ENCODE measurements at places on chromosomes 5 and 9.

DNA sequence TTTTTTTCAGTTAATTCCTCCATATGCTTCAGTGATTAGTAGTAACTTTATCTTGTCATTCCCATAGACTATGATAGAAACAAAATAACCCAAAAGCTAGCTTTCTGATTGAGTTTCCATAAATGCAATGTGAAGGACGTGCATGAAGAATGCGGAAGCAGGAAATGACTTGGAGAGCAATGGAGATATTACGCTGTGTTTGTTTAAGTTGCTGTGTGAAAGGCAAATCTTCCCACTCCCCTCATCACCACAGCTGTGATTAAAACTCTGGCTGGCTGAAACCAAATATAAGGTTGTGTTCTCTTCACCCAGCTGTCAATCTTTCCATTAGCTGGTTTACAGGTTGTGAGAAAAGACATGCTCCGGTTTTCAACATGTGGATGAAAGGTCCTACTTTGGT, 83.9 kb downstream of the NR2F1-AS1 start:
- no peak for DNase-seq

- DNase-seq, result no peak
These were observed 426.2 kb upstream of the PTPRD start for GRCh38 chr9:11039006-11039405.

DNA sequence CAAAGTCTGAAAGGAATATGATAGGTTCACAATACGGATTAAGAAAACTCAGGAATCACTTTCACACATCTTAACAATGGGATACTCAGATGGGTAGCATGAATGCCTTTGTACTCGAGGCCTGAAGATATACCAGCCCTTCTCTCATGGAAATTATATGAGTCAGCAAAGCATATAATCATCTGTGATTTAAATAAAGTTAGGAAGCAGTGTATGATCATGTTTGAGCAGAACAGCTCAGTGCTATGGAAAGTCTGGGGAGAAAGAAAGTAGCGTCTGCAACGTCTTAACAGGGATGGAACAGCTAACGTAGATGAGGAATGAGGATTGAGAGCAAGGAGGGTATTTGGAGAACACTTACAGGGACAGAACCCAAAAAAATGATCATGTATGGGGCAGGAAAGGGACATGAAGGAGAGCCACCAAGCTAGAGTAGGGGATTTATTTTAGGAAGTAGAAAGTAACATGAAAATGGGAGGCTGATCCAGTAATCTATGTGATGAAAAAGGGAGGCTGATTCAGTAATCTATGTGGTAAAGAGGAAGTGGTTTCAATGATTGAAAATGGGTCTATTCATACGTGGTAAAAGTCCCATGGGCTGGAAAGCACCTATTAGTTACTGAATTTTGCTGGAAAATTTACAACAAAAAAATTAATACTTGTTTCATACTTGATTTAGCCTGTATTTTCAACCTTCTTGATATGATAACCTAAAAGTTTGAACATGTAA, 85.9 kb downstream of the GNA14 start:
- no peak for DNase-seq

- DNase-seq, result no peak
These were observed 305.4 kb downstream of the TLR4 start for GRCh38 chr9:118009614-118010013.

DNA sequence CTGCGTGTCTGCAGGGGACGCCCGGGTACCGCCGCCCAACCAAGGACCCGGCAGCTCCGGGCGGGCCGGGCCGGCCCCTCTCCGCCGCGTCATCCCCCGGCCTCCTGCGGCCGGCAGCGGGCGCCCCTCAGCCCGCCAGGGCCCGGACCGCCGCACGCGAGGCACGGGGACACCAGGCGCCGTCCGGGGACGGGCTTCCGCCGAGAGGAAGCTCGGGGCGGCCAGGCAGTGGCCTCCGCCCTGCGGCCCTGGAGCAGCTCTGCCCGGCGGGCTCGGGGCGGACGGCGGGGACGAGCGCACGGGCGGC, 373 bp downstream of the FBXW5 start:
- DNase-seq, result no peak

DNA sequence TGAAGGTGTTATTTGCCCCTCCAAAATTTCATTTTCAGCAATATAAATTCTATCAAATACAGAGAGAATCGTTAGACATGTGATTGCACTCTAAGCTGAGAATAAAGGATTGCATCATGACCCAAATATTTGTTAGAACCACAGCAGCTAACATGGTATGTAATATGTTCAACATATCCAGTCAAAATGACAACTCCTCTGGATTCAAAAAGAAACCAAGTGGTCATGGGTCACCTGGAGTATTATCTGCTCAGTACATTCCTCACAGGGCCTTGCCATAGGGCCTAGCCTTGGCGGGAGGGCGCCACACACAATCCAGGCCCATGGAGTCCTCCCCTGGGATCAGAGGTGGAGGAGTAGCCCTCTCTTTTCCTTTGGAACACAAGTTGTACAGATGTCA, 179.2 kb downstream of the HSD17B3 start:
- no peak for DNase-seq

DNA sequence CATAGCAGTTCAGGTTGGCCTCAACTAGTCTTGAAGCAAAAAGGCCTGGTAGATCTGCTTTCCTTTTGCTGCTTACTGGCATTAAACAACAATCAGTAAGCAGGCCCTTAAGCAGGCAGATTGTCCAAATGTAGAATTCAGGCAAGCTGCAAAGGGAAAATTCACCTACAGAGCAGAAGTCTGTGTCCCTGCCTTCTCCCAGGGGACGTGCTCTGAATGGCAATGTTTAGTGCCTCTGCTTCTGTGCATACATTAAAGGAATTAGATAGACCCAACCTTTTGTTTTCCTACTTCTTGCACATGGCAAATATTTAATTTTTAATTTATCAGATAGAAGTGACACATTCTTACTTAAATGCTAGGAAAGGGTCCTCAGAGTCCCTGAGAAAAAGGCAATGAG, 328.8 kb upstream of the PIK3R1 start:
- DNase-seq, result no peak

GRCh38 chr9:133964463-133964862, 27.7 kb downstream of the VAV2 start:
- no peak for DNase-seq

DNA sequence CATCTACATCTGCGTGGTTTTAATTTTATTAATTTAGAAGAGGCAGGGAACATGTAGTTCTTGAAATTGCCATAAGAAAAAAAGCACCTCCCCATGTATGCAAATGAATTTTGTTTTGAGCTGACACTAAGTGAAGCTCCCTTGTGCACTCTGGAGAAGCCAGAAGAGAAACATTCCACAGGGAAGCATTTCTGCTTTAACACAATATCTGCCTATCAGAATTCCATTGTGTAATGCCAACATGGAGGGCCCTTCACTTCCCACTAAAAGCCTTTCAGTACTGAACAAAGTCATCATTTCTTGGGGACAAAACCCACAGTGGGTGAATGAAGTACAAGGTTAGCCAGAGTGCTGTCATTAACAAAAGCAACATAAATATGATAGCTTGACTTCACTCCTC, 59.7 kb downstream of the PRELID2 start:
- DNase-seq, result no peak

DNA sequence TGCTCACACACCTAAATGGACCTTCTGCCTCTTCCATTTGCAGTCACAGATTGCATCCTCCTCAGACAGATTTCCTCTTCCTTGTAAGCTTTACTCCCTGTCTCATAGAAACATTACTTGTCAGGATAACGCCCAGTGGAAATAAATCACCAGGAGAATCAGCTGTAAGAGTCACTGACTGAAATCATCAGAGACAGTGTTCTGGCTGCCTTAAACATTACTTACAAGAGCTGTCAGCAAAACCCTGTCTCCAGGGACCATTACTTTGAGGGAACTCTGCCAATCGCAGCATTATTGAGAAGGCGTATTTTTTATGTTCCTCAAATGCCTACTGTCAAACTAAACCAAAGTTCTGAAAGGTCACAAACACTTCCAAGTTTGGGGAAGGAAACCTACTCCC, 5.9 kb downstream of the DPYSL3 start:
- no peak for DNase-seq

DNA sequence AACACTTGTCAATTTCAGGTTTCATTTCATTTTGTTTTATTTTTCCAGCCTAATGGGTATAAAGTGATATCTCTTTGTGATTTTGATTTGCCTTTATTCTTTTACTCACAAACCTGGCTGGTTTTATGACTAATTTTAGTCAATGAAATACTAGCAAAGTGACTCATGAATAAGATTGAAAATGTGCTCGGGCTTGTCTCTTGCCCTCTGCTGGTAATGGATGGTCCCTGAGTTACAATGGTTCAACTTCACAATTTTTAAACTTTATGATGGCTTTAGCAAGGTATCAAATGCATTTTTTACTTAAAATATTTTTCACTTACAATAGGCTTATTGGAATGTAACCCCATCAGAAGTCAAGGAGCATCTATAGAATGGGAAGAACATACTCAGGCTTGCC, 431.4 kb upstream of the CCNG1 start:
- DNase-seq, result no peak

- no peak for DNase-seq
These were observed 73.8 kb downstream of the SLC25A46 start for GRCh38 chr5:110812639-110813038.

GRCh38 chr5:139116100-139116655, 82.0 kb downstream of the SIL1 start:
- DNase-seq, result no peak

GRCh38 chr5:51829691-51830090, 446.4 kb downstream of the ISL1 start:
- no peak for DNase-seq

DNA sequence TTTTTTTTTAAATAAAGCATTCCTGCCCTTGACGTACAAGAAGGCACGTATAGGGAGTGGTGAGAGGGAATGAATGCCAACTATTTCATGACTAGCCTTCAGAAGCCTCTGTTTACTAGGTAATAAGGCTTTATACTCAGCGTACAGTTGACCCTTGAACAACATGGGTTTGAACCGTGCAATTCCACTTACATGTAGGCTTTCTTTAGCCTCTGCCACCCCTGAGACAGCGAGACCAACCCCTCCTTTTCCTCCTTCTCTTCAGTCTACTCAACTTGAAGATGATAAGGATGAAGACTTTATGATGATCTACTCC, 22.5 kb downstream of the CDC42SE2 start:
- no peak for DNase-seq

DNA sequence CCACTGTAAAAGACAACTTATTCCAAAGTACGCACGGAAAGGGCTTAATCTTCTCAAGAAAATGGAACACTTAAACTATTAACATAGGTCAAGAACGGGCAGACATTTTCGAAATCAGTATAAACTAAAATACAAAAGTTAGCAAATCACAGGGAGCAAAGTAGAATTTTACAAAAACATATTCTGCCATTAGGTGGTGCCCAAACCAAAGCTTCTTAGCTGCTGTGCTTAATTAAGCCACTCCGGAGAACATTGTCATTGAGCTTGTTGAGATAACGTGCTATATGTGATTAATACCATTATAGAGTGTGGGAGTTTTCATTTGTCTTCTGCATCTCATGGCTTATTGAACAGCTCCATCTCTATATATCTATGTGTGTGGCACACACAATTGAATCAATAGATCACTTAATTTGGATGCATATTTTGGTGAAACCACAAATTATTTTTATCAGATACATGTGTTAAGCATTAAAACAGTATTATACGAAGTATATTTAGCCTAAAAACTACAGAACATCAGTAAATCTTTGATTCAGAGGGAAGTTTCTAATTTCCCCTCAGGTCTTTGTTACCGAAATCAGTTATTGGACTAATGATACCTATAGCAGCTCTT, 23.4 kb downstream of the UBLCP1 start:
- DNase-seq, result peak; percentile 46

- DNase-seq, result peak; percentile 48
These were observed at the start of gene FOXD1 for GRCh38 chr5:73448463-73449136. Gene FOXD1 (minus strand): TSS chr5:73448777. CDS start chr5:73448362, 415 bp downstream.

DNA sequence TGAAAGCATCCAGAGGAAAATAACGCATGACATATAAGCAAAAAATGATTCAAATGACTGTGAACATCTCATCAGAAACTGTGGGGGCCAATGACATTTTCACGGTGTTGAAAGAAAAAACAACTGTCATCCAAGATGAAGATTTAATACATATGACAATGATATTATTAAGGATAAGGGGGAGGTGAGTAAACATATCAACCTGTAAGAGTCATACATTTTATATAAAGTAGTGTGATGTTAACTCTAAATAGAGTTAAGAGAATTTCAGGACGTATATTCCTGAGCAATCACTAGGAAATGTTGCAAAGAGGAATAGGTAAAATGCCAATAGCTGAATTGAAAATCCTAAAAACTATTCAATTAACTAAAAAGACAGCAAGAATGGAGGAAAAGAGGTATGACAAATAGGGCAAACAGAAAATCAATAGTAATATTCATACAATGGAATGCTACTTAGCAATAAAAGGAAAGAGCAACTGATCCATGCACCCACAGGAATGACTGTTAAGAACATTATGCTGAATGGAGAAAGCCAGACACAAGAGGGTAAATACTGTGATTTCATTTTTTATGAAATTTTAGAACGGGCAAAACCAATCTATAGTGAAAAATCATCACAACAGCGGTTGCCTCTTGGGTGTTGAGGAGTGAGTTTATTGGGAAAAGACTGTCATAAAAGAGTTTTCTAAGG, 92.4 kb upstream of the JAK2 start:
- DNase-seq, result no peak

- DNase-seq, result no peak
These were observed 347.3 kb upstream of the ZNF608 start for GRCh38 chr5:125093776-125094175.

- DNase-seq, result no peak
These were observed 444.8 kb downstream of the ARHGEF28 start for GRCh38 chr5:74070766-74071165.

DNA sequence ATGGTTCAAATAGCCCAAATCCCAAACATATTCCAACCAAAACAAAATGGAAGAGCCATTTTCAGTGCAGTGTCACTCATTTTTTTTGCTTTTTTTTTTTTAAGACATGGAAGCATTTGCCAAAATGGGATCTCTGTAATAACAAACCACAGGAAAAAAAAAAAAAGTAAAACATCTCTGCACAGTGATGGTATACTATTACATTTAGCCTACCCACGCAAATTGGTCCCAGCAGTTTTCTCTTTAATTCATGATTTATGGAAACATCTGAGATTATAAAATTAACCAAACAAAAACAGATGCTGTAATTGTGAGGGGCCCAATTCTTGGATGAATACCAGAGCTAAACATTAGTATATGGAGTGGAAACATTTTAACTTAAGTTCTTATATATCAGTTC, 566.6 kb downstream of the ZNF608 start:
- DNase-seq, result no peak
